Stimulated activated CD4-positive, alpha-beta T cell treated with anti-CD3 and anti-CD28 coated beads, Interleukin-1b, Interleukin-23, amount 100 ng/mL, for 1 hour (primary cell): ENCODE measurements at places on chromosomes 6 and 20.
A peak's percentile ranks its signal among the peaks of the same experiment; 100 is the strongest.

DNA sequence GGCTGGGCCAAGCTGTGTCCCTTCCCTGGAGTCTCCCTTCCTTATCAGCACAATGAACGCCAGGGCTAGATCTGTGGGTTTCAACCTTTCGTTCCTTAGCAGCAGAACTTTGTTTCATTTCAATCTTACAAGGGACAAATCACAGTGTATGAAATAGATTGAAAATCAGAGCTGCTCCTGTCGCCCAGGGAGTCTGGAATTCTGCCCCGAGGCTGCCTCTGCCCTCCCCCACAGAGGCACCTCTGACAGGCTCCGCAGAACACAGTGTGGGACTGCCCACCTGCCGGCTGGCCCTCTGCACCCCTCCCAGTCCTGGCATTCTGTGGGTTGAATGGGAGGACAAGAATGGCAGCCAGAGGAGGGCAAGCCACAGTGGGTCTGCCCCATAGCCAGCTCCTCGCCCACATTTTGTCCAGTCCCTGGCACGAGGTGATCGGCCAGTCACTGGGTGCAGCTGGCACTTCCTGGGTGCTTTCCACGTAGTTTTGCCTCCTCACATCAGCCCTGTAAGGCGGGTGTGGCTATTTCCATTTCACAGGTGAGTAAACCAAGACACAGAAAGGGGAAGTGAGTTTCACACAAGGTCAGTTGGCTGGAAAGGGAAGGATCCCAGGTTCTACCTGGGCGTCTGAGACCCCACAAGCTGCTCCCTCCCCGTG lies 26.1 kb downstream of the MANBAL start:
- no peak for DNase-seq

DNA sequence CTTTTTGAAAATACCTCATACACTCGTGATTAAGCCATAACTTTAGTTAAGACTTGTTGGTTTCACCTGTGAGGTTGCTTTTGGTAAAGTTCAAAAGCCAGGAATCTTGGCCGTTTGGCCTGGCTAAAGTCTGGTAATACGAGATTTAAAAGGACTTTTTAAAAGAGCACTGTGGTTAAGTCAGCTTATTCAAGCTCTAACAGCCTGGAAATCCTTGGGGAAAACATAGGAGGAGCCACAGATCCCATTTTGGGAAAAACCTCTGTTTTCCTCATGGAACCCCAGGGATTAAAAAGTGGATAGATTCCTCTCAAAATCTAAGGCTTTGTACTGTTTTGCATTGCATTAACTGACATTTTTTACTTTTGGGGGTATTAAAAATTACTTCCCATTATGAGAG lies 13.7 kb upstream of the SLC22A16 start:
- no peak for DNase-seq

DNA sequence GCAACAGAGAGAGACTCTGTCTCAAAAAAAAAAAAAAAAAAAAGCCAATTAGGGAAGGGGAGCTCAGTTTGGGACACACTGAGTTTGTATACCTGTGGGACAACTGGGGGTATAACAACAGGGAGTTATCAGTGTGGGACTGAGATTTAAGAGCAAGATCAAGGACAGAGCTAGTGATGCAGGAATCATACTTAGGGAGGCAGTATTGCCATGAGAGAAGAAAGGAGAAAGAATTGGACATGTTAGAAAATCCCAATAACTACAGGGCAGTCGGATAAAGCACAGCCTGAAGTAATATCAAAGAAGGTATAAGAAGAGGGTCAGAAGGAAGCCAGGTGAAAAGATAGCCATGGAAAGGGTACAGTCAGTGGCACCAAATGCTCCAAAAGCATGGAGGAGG lies 121.2 kb downstream of the PTPRT start:
- no peak for DNase-seq

GRCh38 chr20:34709831-34710567 lies 5.9 kb downstream of the TP53INP2 start:
- no peak for DNase-seq

- DNase-seq: no peak
Observed at GRCh38 chr6:35214869-35215664, 1.3 kb downstream of the SCUBE3 start.

DNA sequence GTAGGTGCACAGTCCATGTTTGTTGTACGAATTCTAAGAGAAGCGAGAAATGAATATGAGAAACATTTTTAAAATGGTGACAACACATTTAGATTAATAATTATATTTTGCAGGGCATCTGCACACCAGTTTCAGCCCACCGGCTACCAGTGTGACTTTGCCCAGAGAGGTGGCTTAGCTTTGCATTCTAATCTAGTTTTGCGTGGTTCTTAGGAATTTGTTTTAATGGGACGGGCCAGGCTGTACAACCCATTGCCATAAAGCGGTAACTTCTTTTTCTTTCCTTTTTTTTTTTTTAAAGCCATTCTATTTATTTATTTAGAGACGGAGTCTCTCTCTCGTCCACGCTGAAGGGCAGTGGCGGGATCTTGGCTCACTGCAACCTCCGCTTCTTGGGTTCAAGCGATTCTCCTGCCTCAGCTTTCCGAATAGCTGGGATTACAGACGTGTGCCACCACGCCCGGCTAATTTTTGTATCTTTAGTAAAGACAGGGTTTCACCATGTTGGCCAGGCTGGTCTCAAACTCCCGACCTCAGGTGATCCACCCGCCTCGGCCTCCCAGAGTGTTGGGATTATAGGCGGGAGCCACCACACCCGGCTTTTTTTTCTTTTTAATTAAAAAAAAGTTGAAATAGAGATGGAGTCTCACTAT lies 829 bp downstream of the MANBAL start:
- no peak for DNase-seq

GRCh38 chr6:14113976-14114375 lies 3.6 kb upstream of the CD83 start:
- DNase-seq: no peak

- DNase-seq: no peak
Observed at GRCh38 chr6:11213422-11214021, 18.9 kb downstream of the NEDD9 start.

DNA sequence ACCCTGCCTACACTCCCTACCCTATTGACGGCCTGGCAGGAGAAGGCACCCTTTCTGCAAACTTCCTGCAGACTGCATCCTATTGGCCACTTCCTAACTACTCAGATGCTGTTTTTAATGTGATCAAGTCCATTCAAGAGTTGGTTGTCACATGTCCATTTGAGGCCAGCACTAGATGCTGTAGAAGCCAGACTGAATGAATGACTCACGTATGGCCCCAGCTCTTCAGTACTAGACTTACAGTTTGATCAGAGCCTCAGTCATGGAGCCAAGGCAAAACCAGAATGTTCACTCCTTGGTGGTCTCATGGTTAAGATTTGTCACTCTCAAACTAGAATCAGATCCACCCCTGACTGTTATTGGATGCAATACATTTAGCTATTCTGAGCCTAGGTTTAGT lies 101.7 kb downstream of the OPRM1 start:
- no peak for DNase-seq

DNA sequence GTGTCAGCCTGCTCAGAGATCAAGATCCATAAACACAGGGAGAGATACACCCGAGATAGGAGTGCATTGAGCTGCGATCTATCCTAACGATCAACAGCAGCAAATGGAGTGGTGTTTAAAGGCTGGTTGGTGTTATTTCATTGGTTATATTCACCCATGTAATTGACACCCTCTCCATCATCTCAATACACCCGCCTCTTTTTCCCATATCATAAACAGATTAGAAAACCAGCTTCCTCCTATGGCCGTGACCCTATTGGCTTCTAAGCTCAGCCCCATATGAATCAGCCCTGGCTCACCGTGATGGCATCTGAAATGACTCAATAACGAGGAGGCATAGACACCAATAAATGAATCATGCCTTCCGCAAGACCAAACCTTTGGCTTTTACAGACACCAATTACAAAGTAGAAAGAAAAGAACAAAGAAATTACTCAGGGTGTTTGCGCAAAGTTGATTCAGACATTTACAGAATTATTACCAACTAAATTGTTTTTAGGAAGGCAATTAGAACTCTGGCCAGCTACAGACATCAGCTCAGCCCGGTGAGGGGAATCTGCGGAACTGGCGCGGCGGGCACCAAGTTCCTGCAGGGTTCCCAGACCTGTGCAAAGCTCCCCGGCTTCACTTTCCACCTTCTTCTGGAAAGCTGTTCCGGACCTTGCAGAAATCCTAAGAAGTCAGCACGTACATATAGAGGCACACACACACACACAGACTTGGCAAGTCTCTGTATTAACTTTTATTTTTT lies 11.5 kb downstream of the PMEPA1 start:
- peak; percentile 29 for DNase-seq

GRCh38 chr6:63636518-63637021 lies 968 bp downstream of the PHF3 start:
- peak; percentile 2 for DNase-seq

- no peak for DNase-seq
Observed at GRCh38 chr20:40476461-40476860, 212.6 kb downstream of the MAFB start.

DNA sequence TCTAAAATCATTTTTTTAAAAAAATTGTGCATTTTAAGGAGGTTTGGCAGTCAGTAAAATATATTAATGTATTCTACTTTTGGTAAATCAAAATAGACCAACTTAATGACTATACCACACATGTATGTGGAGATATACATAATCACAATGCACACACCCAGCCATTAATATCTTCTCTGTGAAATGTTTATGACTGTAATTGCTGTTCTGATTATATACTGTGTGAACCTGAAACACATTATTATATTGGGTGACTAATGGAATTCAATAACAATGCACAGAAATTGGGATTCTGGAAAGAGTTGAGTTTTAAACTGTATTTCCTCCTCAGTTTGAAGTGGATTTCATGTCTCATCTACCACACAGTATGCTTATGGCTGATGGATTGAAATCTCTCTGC lies 233.6 kb downstream of the PLCB1 start:
- no peak for DNase-seq

DNA sequence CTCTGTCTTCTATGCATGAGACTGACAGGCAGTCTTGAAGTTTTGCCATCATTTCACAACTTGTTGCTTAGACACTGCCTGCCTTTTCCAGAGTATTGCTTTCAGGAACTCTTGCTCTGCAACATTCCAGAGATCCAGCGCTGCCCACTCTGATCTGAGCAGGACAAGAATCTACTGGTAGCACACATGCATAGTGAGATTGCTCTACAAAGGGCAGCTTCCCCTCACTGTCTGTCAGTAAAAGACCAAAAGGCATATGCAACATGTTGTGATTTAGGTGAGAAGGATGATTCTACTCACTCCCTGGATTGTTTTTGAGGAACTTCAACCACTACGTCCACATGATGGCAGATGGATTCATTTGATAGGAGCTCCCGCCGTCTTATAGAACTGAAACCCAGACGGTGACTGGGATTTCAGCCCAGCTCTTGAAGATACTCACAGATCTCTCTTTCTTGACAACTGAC lies 259.1 kb downstream of the ARID1B start:
- DNase-seq: no peak
